ENCODE measurements at places on chromosomes 16 and 17.

DNA sequence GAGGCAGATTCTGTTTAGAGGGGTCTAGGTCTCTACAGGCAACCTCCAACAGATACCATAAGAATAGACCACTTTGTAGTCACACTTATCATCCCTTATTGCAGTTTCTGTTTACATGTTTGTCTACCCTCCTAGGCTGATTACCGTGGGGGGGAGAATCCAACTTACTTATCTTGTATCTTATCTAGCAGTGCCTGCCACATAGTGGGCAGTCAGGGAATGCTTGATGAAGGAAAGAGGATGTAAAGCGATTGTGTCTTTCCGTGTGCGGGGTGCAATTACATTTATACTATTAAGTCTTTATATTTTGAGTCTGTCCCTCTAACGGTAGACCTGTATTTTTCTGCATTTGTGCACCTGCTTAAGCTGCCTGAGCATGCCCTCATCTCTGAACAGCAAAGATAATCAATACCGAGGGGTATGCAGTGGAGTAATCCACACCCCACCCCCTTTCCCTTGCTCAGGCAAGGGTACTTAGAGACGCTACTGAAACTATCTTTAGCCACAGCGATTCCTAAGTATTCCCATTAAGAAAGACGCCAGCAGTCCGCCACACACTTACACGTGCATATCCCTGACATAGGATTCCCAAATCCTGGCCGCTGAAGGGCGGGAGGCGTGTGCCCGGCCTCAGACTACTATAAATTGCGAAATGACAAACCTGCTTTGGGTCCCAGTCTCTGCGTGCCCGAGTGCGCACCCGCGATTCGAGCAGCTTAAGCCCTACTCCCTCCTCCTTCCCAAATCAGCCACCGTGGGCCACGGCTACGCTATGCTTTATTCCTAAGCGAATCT, 635 bp upstream of the AATF start:
- no peak for DNase-seq

DNA sequence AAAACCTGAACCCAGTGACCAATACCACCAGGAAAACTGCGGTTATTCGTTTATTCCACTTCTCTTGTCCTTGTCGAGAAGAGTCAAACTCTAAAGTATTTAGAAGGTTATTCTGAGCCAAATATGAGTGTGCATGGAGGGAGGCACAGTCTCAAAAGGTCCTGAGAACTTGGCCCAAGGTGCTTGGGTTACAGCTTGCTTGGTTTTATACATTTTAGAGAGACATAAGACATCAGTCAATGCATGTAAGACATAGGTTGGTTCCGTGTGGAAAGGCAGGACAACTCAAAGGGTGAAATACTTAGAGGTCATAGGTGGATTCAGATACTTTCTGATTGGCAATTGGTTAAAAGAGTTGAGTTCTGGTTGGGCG, 681 bp upstream of the TRAP1 start:
- no peak for DNase-seq

- no peak for DNase-seq
Observed at GRCh38 chr16:2531371-2531695, at the start of gene CEMP1. Gene CEMP1 (minus strand): TSS chr16:2531408. CDS start chr16:2531073, 335 bp downstream.

DNA sequence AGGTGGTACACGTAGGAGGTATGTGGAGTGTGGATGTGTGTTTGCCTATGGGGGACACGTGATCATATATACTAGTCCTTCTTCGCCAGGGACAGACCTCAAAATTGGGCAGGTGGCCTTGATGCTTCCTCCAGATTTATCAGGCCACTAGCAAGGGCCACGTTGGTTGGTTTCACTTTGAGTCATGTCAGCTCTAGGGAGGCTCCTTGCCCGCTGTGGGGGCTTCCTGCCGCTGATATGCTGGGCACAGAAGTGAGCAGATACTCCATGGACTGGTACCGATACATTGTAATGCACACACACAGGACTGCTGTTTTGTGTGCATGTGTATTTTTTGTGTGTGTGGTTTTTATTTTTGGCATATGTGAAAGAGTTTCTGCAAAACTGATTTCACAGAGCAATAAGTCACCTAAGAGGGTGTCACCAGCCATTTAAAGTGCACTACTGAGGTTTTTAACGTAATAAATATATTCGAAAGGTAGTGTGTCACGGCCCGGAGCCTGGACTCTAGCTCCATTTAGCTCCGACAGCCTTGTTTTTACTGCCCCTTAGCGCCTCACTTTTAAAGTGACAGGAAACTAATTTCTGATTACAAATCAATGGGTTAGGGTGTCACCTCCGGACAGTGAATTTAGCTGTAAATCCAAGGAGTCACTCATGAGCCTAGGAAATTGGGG, 605.5 kb upstream of the SALL1 start:
- DNase-seq = no peak

- no peak for DNase-seq
Observed at GRCh38 chr16:88360999-88361398, 21.8 kb upstream of the ZNF469 start.

All from stimulated activated CD4-positive, alpha-beta T cell treated with anti-CD3 and anti-CD28 coated beads, Interleukin-1b, Interleukin-23, amount 100 ng/mL, for 1 hour (primary cell).